ENCODE measurements at places on chromosomes 6 and 20.
A peak's percentile ranks its signal among the peaks of the same experiment; 100 is the strongest.

GRCh38 chr20:32650401-32650944 lies 23.3 kb downstream of the C20orf203 start:
- no peak for DNase-seq

DNA sequence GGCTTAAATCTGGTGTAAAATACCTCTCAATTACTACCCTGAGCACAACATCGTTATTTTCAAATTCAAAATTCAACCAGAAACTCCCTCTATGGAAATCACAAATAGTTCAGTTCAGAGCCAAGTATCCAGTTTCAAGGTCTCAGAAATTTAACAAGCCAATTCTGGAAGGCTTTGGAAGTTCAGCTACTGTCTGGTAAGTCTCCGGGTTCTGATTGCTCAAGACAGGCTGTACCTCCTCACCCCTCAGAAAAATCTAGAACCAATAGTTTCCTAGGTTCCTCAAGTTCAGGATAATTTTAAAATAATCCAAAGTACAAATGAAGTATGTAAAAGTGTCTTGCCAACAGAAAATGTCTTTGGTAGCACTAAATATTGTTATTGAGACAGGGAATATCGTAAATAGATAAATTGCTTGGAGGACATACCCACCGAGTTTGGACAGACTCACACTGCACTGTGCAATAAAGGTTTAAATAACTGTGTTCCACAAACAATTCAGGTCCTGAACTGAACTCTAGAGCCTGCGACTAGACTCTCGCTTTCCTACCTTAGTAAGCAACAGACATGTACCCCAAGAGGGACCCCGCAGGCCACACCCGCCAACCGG lies 729 bp downstream of the ATG5 start:
- DNase-seq = peak; percentile 5

DNA sequence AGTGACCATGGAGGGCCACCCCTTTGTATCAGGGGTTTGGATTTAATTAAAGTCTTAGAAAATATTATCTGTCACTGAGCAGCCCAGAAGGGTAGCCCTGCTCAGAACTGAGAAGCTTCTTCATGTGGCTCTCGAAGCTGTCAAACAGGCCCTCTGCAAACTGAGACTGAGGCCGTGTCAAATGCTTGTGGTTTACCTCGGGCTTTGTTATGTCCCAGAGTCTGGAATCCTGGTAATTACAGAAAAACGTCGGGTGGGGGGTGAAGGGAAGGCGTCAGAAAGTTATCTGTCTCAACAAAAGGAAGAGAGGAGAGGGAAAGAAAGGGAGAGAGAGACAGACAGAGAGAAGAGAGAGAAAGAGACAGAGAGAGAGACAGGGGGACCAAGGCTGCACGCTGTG lies 200.8 kb downstream of the BMP7 start:
- no peak for DNase-seq

DNA sequence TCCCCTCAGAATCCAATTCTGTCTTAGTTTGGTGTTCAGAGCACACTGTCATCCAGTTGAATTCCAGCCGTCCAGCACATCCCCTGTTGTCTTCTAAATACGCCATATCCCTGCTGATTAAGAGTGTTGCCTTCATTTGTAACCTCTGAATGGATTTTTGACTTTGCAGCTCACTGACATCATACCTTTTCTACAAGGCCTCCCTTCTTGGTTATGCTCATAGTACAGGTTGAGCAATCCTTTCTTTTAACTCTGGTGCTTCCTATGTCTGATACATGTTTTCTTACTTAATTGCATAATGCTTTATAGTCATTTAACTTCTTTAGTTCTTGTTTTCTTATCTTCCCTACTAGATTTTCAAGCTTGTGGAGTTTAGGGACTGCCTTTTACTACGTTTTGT lies 36.4 kb downstream of the XRN2 start:
- peak; percentile 35 for DNase-seq

- no peak for DNase-seq
Measured at GRCh38 chr6:108588586-108588985, 27.9 kb downstream of the FOXO3 start.

- DNase-seq = no peak
Measured at GRCh38 chr20:46801003-46801702, 91.7 kb downstream of the SLC2A10 start.
